ENCODE measurements at places on chromosomes 6 and 20. TPM values are rescaled to one million over a fixed set of nuclear protein-coding genes. Genes with fewer than 3 reads are reported as not detected.

Gene GPR6
- total RNA-seq = not detected

Gene TRIM38
- total RNA-seq = 22.9 TPM

DNA sequence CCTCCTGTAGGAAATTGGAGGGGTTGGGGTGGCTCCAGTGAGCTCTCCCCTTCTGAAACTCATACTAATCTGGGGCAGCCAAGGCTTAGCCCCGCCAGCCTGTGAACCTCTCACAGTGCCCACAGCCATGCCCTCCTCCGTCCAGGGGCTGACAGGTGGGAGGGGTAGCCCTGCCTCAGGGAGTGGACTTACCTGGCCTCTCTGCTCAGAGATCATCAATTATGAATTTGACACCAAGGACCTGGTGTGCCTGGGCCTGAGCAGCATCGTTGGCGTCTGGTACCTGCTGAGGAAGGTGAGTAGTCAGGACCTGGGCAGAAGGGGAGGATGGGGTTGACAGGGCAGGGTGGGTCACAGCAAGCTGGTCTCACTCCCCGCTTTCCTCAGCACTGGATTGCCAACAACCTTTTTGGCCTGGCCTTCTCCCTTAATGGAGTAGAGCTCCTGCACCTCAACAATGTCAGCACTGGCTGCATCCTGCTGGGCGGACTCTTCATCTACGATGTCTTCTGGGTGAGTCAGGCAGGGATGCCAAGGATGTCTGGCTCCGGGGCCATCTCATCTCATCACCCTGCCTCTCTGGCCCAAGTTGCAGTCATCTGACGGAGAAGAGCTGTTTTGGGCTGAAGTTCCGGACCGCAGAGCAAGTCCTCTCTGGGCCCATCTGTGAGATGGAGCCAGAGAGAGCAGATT lies 34.7 kb downstream of the HM13 start:
- DNase-seq = no peak

DNA sequence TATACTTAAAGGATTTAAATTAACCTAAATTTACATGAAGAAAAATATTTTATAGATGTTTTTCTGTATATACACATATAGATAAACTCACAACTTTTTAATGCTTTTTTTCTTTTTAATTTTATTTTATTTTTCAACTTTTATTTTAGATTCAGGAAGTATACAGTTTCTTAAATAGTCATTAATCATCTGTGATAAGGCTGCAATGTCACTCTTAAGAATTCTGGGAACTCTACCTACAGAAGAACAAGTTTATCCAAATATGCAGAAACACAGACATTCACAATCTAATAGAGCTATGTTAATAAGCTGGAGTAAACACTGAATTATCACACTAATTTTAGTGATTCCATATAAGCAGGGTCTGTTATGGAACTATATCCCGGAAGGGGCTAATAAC lies 181.2 kb downstream of the TASP1 start:
- no peak for DNase-seq

- DNase-seq = no peak
Observed at GRCh38 chr6:75489025-75489424, 4.6 kb downstream of the FILIP1 start.

DNA sequence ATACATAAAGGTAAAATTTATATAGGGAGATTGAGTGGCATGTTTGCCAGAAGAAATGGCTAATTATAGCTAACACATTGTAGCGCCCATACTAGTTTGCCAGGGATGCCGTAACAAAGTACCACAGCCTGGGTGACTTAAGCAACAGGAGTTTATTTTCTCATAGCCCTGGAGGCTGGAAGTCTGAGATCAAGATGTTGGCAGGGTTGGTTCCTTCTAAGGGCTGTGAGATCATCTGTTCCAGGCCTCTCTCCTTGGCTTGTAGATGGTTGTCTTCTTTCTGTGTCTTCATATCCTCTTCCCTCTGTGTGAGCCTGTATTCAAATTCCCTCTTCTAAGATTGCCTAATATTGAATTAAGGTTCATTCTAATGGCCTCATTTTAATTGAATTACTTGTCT lies 417.5 kb upstream of the OPRM1 start:
- no peak for DNase-seq

GRCh38 chr6:119830494-119831295 lies 481.1 kb upstream of the MAN1A1 start:
- DNase-seq = no peak

DNA sequence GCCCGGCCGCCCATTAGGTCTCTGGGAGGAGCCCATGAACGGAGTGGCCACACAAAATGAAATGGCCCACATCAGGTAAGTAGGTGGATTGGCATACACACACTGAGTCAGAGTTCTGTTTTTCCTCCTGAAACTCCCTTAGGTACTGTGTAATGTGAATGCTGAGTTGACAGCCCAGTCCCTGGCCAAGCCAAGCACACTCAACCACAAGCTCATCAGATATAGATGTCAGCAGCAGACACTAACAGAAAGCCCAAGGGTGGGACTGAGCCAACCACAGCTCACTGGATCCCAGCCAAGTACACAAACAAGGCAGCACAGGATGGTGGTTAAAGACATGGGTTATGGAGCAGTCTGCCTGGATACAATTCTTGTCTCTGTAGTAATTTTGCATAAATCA lies 403.4 kb downstream of the GJA1 start:
- no peak for DNase-seq

GRCh38 chr6:167660944-167661551 lies 165.7 kb upstream of the AFDN start:
- DNase-seq = no peak

Gene RXRB
- total RNA-seq = 62.6 TPM

Gene SNAI1
- total RNA-seq = 1.4 TPM

Gene SLC12A5
- not detected for total RNA-seq

All from CD4-positive, CD25-positive, alpha-beta regulatory T cell (primary cell).